ENCODE measurements at places on chromosomes 3 and 15.

GRCh38 chr15:76517910-76518309 is 181.3 kb downstream of the ISL2 start:
- DNase-seq: no peak

DNA sequence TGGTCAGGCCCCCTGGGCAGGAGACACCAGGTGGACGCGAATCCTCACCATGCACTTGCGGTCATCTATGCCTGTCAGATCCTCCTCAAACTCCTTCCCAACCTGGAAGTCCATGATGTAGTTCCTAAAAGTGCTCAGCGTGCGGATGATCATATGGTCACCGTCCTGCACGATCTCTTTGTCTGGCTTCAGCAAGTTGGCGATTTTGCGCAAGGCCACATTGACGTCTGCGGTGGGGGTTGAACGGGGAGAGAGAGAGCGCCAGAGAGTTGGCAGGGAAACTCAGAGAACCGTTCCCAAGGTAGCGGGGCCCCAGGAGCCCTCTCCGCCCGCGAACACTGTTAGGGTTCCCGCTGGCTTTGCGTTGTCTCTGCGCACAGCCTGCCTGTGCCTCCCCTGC is 809 bp downstream of the RBP1 start:
- DNase-seq: no peak

DNA sequence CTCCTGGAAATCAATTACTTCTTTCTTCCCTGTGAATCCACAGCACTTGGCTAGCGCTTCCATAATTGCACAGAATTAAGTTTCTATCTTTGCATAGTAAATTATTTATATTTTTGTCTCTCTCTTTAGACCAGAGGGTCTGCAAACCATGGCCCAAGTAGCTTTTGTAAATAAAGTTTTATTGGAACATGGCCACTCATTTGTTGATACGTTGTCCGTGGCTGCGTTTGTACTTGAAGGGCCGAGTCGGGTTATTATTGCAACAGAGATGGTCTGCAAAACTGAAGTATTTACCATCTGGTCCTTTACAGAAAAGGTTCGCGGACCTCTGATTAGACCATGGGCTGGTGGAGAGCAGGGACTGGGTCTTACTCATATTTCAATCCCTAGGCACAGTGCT is 102.5 kb downstream of the RPLP1 start:
- DNase-seq: no peak

- no peak for DNase-seq
Measured at GRCh38 chr3:141311170-141311495, 57.2 kb upstream of the ZBTB38 start.

GRCh38 chr3:4406746-4407568 is 60.1 kb downstream of the SUMF1 start:
- no peak for DNase-seq

GRCh38 chr3:52231502-52232278 is 6.2 kb upstream of the TLR9 start:
- peak; percentile 34 for DNase-seq

DNA sequence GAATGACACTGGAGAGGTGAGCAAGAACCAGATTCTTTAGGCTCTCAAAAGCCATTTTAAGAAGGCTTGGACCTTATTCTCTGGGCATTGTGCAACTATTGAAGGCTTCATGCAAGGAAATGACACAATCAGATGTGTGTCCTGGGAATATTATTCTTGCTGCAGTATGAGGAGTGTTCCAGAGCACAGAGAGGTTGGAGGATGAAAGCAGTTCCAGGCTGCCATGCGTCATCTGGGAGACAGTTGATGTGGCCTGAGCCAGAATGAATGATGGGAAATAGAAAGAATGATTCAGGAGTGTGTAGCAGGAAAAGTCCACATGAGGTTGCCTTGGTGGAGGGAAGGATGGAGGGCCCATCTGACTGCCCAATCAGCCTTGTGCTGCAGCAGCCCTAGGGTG is 123.1 kb downstream of the CHCHD6 start:
- no peak for DNase-seq

GRCh38 chr3:70264122-70264780 is 48.2 kb downstream of the MDFIC2 start:
- DNase-seq: peak; percentile 50

GRCh38 chr15:80404057-80404760 is at the start of gene ARNT2:
Gene ARNT2 (plus strand): TSS chr15:80404382. CDS start chr15:80404516, 134 bp downstream.
- DNase-seq: no peak

GRCh38 chr3:18051306-18051705 is 308.9 kb upstream of the TBC1D5 start:
- no peak for DNase-seq

DNA sequence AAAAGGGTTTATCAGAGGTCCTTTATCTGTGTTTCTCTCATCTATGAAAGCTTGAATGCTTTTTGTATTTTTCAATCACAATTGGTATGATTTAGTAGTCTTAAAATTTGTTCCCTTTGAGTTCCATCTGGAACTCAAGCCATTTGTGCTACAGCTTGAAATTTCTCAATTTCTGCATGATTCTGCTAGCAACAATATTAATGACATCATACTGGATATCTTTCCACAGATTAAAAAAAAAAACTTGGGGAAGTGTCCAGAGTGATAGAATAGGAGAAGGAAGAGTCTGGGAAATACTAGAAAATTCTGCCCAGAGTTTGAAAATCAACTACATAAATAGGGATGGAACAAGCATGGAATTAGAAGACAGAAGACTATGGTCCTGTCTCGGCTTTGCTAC is 9.3 kb upstream of the FBN1 start:
- no peak for DNase-seq

DNA sequence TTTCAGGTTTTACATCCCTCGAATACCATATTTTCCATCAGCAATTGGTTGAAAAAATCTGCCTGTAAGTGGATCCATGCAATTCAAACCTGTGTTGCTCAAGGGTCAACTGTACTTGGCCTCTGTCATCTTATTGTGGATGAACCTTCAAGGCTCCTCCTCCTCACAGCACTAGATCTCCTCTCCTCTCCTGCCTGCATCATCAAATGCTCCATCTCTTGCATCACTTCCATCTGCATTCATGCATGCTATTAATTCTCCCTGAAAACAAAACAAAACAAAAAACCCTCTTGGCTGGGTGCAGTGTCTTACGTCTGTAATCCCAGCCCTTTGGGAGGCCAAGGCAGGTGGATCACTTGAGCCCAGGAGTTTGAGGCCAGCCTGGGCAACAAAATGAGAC is 10.1 kb downstream of the BCL2L10 start:
- peak; percentile 91 for DNase-seq

- DNase-seq: no peak
Measured at GRCh38 chr3:30353711-30354467, 252.5 kb upstream of the TGFBR2 start.

DNA sequence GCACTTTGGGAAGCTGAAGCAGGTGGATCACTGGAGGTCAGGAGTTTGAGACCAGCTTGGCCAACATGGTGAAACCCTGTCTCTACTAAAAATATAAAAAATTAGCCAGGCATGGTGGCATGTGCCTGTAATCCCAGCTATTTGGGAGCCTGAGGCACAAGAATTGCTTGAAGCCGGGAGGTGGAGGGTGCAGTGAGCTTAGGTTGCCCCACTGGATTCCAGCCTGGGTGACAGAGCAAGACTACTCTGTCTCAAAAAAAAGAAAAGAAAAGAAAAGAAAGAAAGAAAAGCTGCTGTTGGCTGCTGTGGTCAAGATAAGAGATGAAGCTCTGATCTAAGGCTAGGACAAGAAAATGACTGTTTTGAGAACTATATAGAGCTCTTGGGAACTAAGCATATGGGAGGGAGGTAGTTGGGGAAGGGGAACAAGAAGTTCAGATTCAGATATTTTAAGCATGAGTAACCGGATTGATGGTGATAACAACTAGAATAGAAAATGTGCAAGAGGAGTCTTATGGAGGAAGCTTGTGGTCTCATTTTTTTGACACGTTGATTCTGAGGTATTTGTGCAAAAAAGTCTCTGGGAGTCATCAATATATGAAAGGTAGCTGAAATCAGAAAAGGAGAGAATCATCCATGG is 25.7 kb downstream of the DNAH12 start:
- peak; percentile 68 for DNase-seq

- peak; percentile 30 for DNase-seq
Measured at GRCh38 chr3:81643721-81644120, 117.7 kb downstream of the GBE1 start.

DNA sequence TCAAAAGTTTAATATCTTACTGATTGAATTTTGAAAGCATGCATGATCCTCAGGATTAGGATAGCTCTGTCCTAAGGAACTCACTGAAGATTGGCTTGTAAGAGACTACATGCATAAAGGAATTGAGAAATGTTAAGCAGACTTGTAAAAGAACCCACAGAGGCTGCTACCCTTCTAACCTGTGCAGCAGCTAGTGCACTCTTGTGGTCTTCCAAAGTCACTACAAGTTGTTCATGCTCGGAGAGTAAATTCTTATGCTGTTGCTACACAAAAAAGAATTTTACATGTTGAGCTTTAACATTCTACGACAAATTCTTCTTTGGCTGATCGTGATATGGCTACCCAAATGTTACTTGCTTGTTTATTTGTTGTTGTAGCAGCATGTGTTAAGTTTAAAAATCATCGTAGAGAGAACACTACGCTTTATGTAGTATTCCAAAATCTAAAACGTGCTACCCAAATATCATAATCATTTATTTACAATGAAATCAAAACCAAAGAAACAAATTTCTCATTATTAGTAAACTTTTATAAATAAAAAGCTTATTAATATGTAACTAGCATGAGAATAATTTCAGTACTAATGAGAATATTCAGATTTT is 55.0 kb downstream of the GOLIM4 start:
- peak; percentile 60 for DNase-seq

All from M059J (cell line).